ENCODE measurements at places on chromosomes 3 and 15. TPM values are rescaled to one million over a fixed set of nuclear protein-coding genes. Genes with fewer than 3 reads are reported as not detected.

LINGO1 gene
- 9.9 TPM for total RNA-seq

LAMB2 gene
- 83.5 TPM for total RNA-seq

GOLGA6A gene
- total RNA-seq: 0.09 TPM

SEMA7A gene
- total RNA-seq: 1.6 TPM

GABRR3 gene
- total RNA-seq: not detected

All from A549 treated with AZD2906 at 1 μM for 4 hours (cell line).